ENCODE measurements at places on chromosomes 16 and 17.

- no peak for DNase-seq
These were observed 48.5 kb upstream of the ZCCHC14 start for GRCh38 chr16:87541147-87541871.

GRCh38 chr17:73156887-73157520, 7.8 kb upstream of the SSTR2 start:
- DNase-seq: no peak

- DNase-seq: no peak
These were observed 398.5 kb upstream of the DYNLRB2 start for GRCh38 chr16:80142281-80142680.

DNA sequence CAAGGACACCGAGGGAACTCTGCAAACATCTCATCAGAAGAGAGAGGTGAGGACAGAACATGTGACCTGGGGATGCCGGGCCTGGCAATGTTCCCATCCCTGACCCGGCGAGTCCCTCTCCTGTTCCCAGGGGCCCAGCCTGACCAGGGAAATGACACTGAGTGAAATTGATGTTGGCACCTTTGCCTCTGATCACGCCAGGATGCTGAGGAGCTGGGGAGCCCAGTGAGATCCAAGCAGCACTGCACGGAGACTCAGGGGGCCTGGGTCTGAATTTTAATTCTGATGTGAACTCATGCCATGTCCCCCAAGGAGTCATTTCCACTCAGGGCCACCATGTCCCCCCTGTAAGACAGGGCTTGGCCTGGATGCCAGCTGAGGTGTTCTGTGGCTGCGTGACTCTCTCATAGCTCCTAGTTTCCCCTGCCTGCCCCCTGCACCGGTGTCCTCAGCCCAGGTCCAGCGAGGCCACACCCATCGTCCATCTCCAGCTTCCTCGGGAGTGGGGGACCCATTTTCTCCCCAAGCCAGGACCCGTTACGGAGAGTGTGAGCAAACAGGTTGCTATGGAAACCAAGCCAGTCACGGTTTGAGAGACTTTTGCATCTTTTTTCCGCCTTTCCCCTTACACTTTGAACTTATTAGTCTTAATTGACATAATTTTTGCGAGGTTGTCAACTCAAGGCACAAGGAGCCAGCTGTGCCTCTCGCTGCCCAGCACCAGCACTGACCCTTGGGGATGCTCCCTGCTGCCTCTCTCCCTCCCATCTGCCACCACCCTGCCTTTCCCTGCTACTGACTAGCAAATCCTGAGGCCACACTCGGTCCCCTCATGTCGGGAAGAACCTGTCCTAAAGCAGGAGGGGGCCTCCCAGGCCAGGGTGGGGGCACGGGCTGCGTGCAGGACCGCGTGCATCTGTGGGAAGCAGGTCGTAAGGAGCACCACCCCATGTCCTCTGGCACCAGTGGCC, 150.0 kb downstream of the SDK2 start:
- no peak for DNase-seq

GRCh38 chr16:83458612-83459011, 349.2 kb upstream of the HSBP1 start:
- no peak for DNase-seq

All from suprapubic skin (tissue), 4 donors.